T-cell (primary cell): ENCODE measurements at places on chromosomes 16 and 17.

DNA sequence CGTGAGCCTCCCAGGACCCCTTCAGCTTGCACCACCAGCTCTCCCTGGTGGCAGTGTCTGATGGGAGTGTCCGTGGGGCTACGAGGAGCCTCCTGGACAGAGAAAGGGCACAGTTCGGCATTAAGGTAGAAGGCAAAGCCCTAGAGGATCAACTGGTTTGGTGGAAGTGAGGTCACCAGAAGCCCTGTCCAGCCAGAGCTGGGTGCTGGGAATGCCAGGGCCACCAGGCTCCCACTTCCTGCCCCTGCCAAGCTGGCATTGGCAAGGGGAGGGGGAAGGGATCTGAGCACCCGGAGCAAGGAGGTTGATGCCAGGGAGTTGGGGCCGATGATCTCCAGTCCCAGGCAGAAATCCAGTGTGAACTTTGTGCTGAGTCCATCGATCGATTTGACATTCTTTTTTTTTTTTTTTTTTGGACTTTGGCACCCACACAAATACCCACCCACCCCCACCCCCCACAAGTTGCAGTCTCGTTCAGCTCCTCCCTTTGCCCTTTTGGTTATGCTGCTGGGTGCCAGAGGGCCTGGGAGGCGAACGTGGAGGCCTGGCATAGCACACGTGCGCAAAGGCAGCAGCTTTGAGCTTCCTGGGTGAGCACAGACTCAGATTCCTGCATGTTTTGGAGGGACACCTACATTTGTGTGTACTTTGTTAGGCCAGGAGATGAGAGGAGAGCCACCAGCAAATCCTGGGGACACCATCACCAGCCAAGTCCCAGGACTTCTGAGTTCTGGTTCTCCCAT is 2.1 kb downstream of the NHERF1 start:
- no peak for DNase-seq

DNA sequence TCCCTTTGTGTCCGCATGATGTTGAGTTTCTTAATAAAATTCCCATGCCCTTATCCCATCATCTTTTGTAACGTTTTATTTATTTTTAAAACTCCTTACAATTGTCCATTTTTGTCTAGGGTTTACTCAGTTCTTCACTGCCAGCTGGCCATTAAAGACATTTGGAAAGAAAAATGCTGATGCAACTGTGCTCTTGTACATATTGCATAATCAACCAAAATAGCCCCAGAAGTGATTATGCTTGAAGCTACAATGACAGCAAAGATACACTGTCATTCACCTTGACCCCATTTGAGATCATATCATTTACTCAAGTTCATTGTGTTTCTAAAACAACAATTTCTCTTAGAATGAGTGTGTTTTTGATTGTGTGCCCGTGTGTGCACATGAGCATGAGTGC is 1074.6 kb upstream of the RBFOX1 start:
- no peak for DNase-seq

GRCh38 chr16:75491876-75492275 is 3.4 kb downstream of the CHST6 start:
- no peak for DNase-seq

- DNase-seq: no peak
Observed at GRCh38 chr16:86914876-86915717, 336.7 kb downstream of the FOXL1 start.

GRCh38 chr17:79529661-79530081 is 81.2 kb downstream of the RBFOX3 start:
- DNase-seq: no peak

DNA sequence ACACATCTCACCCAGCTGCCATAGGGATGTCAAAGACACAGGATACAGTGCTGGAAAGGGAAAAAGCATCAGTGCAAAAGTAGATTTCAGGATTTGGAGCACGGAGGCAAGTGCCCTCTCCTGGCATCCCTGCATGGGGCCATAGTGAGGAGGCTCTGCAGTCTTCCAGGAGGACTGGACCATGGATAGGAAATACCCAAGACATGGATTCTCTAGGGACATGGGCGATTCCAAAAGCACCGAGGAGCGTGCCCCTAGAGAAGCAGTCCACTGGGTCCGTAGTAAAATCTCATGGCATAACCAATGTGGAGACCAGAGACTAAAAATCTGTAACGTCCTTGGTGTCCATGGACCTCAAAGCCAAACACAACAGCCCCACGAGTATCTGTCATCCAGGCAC is 818.2 kb downstream of the KCNJ18 start:
- no peak for DNase-seq

- DNase-seq: no peak
Observed at GRCh38 chr16:21130811-21131210, 19.8 kb downstream of the DNAH3 start.

DNA sequence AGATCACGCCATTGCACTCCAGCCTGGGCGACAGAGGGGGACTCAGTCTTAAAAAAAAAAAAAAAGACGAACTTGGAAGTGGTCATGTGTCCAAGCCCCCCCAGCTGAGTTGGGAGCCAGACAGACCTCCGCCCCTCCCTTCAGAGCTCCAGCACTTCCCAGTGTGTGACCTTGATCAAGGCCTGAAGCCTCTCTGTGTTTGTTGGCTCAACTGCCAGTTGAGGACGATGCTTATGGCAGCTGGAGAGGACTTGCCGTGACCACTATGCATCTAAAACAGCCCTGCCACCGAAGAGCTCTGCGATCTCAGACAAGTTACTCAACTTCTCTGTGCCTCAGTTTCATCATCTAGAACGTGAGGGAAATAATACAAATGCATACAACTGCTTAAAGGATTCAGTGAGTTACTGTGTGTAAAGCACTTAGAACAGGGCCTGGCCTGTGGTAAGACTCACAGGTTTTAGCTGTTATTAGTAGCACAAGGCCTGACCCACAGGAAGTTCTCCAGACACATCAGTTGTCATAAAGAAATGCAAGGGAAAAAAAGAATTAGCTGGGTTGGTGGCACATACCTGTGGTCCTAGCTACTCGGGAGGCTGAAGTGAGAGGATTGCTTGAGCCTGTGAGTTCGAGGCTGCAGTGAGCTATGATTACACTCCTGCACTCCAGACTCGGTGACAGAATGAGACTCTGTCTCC is 7.0 kb upstream of the IL27 start:
- no peak for DNase-seq

GRCh38 chr17:7436556-7437368 is 1.5 kb downstream of the TMEM102 start:
- peak; percentile 77 for DNase-seq

DNA sequence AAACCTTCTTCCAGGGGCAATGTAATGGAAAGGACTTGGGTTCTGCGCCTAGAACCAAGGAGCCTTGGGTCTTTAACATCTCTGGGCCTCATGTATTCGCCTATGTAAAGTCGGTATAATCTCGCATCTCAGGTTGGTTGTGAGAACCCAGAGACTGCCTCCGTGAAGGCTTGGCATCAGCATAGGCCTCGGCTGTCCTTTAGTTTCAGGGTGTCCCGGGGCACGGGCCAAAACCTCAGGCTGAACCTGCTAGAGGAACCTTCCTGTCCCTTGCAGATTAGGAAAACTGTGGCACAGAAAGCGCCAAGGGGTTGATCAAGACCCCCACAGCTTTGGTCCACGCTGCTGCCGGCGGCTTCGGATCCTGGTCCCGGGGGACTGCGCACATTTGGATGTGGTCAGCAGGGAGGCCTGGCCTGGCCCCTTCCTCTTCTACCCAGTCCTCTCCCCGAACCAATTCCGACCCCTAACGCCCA is 772 bp upstream of the PHAF1 start:
- peak; percentile 1 for DNase-seq

DNA sequence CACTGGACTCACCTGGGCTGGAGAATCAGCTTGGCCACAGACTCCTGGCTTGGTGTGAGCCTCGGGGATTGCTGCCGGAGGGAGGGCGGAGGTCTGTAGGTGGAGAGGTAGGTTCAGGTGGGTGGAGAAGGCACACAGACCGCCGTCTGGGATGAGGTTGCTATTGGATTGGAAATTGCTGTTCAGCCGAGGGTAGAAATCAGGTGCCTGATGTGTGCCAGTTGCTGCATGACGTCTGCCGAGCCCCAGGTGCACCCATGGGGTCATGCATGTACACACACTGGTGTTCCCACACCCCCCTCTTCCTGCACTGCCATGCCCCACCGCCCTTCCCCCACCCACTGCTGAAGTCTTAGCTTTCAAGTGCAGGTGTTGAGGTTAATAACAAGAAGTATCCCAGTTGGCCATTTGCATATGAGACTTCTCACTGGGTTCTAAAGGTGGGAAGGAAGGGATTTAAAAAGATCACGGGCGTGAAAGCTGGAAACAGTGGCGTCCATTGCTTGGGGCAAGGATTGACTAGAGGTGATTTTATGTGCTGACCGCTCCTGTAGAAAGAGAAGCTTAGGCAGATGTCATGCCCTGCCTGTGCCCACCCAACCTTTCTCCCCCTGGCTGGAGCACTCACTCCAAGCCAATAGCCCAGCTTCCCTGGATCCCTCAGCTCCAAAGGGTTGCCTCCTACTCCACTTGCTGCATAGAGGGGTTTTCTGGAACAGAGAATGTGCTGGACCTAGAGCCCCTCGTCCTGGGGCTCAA is 193.6 kb downstream of the CCDC182 start:
- DNase-seq: peak; percentile 64

DNA sequence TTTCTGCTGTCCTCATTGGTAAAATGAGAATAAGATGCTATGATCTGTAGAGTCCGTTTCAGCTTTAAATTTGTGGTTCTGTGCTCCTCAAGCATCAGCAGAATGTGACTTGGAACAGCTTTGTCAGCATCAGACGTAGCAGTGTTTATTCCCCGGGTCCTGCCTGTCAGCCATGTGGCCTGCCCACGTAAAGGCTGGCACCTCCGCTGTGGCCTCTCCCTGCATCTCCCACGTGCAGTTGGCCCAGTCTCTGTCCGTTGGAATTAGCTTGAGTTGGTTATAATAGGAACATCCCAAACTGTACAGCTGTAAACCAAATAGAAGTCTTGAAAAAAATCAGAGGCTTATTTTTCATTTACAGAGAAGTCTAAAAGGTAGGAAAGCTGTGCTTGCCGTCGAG is 61.7 kb downstream of the ARHGAP44 start:
- DNase-seq: no peak

GRCh38 chr16:3046641-3047386 is 453 bp downstream of the MMP25 start:
- DNase-seq: no peak

GRCh38 chr16:2250652-2251295 is 613 bp downstream of the ECI1 start:
- DNase-seq: peak; percentile 44

DNA sequence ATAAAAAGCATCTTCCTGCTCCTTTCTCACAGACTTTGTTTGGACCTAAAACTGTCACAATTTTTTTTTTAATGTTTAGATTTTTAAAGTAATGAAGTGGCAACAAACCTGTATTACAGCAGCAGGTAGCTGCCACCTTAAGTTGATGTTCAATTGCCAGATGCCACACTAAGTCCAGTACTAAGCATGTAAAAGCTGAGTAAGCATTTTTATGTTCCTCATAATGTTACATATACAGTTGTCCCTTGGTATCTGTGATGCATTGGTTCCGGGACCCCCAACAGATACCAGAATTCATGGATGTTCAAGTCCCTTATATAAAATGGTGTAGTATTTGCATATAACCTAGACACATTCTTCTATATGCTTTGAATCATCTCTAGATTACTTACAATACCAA is 45.1 kb downstream of the TNRC6A start:
- DNase-seq: no peak

DNA sequence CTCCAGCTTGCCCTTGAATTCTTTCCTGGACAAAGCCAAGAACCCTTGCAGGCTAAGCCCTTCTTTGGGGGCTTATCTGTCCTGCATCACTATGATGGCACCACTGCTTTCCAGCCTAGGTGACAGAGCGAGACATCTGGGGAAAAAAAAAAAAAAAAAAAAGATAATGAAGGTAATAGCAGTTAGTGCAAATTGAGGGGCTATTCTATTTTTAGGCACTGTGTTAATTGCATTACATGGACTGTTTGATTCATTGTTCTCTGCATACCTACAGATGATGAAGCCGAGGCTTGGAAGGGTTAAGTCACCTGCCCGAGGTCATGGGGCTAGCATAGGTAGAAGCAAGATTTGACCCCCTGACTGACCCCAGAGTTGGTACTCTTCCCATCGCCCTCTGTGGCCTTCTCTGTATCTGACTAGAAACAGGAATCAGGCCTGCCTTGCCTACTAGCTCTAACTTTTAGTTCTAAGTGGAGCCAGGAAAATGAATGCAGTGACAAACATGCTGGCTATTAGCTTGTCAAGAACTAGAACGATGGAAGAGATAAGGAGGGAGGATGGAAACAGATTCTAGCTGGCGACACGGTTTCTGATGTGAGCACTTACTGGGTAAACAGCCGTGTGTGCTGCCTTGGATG is 312.1 kb downstream of the SNX29 start:
- no peak for DNase-seq
